Hepatocyte (in vitro differentiated cells): ENCODE measurements at places on chromosomes 1 and 21. TPM values are rescaled to one million over a fixed set of nuclear protein-coding genes. Genes with fewer than 3 reads are reported as not detected.

DNA sequence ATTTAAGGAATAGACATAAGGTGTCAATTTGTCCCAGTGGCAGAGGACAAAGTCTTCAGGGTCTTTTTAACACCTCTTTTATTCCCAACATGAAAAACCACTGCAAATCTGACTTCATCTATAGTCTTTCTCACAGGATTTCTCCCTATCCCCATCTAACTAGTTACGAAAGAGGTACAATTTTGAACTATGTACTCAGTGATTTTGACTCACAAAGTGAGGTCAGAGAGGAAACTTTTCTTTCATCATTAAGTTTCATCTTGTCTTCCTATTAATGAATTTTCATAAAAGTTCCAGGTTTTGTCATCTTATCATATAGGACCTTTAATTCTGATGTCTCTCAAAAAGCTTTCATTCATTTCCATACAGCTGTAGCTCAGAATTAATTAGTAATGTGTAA lies 63.3 kb downstream of the ASH1L start:
- DNase-seq = no peak

DNA sequence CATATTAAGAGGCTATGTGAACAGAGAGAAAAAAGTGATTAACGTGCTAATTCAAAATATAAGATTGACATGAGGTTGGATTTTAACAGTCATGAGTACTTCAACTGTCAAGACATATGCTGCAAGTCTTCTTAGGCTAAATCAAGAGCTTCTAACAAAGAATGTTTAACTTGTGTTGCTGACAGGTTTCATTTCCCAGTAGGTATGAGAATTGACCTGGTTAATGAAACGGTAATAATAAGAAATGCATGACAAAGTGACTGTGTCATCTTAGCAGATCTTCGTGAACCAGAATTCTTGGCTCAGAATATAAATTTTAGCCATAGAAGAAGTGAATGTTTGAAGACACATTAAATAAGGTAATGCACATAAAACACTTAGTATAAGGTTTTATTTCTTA lies 132.6 kb upstream of the PTGFR start:
- DNase-seq = no peak

EPHB2 gene
- 11.9 and 18.3 TPM in 2 replicates for total RNA-seq

DNA sequence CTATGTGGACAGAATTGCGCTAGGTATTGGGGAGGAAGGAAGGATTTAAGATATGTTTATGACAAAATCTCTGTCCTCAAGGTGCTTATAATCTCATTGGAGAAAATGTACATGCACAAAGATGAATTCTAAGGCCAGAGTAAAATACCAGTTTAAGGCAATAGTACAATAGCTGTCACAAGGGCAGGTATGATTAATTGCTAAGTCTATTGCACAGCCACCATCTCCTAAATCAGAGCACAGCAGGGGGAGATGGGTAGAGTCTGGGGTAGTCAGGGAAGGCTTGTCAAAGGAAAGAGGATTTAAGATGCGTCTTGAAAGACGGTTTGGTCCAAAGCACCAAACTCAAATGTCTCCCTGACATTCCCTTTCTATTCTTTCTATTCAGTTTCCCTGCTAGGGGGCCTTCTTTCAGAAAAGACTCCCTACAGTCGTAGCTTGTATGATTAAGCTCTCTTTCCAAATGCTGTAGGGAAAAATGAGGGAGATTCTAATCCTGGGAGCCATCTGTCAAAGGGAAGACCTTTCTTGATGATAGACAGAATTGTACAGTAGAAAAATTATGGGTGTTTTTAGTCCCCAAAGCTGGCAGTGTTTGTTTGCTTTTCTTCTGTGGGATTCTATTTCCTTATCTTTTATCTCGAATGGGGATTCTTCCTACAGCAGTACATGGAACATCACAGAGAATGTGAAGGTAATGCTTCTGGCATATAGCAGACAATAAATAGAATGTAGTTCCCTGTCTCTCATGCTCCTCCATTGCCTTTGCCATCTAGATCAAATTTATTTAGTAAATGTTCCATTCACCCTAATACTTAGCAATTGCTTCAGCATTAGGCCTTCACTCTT lies 107.6 kb upstream of the NFIA start:
- no peak for DNase-seq

- DNase-seq = peak; percentile 30
Observed at GRCh38 chr1:230175163-230175747, 108.2 kb downstream of the GALNT2 start.

DNA sequence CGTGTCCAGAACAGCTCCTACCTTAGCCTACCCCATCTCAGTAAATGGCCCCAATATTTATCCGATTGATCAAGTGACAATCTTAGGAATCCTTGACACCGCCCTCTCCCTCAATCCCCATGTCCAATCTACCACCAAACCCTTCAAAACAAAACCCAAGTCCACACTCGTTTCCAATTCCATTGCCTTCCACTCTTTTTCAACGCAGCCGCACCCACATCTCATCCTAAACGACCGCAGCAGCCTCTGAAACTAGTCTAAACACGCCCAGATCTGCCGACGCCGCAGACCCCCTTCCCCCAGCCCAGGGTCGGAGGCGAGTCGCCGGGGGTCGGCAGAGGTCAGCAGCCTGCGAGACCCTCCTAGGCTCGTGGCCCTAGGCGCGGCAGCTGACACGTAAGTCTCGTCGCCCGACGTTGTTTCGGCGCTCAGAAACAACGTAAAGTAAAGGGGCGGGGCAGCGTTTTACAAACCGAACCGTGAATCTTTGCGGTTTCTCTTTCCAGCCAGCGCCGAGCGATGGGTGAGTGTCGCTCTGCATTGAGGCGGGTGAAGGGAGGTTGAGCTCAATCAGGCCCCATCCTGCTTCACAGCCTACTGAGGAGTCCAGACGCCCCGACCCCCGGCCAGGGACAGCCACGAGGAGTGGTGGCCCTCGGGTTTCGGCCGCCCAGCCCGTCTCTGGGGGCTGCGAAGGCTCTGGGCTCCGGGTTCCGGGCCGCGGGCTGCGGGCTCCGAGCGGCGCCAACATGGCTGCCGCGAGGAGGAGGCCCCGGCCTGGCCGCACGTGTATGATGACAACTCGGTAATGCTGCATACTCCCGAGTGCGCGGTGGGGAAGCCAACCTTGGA lies at the start of gene RPS8:
Gene RPS8, plus strand, starts transcription at position 463 of the 852 bp plus-strand sequence. Its CDS starts 57 bp downstream, at position 520.
- DNase-seq = peak; percentile 97

CACNA1S gene
- total RNA-seq = 0.04 TPM in 1 of 2 replicates, not detected in the other

LCE4A gene
- not detected in 2 replicates for total RNA-seq

DNA sequence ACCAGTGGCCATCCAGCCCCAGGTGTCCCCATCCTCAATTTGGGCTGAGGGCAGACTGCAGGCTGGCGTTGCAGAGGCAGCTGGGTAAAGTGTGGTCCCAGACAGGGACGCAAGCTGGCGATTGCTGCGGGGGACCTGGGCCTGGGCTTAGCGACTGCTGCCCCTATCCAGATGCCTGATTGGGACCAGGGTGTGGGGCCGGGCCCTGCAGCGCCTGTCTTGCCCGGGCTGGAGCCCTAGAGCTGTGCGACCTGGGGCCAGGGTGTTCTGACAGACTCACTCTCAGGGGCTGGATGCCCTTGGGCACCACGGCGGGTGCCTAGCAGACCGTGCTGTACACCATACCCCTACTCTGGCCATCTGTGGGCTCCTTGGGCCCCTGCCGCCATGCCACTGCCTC lies 16.2 kb upstream of the FAAP20 start:
- DNase-seq = no peak

GRCh38 chr21:46128106-46128932 lies 27.1 kb downstream of the FTCD start:
- no peak for DNase-seq

DNA sequence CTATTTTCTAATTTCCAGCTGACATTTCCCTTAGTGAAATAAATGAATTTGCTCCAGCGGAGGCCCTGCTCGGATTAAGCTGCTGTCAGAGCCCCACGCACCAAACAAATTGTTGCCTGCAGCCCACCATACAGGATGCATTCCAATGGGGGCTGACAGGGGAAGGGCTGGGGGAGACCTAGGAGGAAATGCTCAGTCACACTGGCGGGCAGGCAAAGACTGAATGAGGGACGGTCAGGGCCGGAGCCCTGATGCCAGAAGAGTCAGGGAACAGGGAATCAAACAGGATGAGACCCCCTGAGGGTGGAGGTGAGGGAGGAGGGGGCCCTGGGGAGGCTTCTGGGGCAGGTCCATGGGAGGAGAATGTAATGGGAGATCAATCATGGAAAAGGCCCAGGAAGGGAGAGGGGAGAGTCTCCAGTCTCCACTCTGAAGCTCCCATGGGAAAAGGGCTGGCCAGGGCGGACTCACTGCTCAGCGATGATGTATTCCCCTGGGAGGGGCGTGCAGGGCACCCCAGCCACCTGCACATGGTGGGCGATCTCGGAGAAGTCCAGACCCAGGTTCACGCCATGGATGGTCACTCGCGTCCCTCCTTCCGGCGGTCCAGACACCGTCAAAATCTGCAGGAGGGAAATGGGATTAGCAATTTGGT lies 149.4 kb upstream of the CD34 start:
- DNase-seq = no peak

GRCh38 chr1:230839173-230839572 lies 29.1 kb downstream of the C1orf198 start:
- no peak for DNase-seq

TMEM82 gene
- total RNA-seq = 10.7 and 11.9 TPM in 2 replicates

APOBEC4 gene
- total RNA-seq = 0.37 TPM in 1 of 2 replicates, not detected in the other

FCRLB gene
- total RNA-seq = 0.23 and 0.76 TPM in 2 replicates

DNA sequence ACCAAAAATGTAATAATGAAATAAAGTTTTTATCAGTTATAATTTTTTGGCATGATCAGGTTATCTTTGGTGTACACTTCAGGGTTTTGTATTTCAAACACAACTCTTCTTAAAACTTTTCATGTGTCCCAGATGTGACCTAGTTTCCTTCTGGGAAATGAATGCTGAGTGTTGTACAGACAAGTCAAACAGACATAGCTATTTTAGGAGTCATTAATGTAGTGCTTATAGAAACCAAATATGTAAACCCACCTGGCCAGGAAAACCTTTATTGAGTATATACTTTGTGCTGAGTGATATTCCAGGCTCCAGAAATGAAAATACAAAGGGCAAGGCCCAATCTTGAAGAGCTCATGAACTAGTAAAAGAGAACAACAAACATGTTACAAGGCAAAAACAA lies 25.9 kb upstream of the HOOK1 start:
- DNase-seq = no peak

TEX38 gene
- total RNA-seq = 0.16 TPM in 1 of 2 replicates, not detected in the other

DNA sequence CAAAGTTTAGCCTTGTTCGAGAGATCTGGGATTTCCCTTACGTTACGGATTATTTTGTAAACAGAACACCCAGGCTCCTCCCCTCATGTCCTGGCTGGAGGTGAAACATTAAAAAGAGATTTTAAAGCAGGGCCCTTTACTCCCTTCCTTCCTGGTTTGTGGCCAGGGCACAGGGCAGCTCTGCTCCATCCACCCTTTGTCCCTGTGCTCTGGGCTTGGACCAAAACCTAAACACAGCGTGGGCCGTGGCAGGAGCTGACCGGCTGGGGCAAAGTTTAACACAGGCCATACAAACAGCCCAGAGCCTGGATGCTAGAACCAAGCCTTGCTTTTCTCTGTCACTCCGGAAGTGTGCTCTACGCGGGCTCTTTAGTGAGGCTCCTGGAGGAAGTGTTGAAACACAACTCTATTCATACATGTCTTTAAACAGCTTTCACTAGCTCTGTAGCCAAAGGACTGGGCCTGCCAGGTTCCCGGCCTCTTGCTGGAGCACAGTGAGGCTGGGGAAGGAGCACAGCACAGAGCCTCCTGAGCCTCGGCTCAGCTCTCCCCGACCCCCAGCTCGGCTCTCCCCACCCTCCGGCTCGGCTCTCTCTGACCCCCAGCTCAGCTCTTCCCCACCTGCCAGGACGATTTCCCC lies 84.7 kb downstream of the PDE9A start:
- DNase-seq = peak; percentile 65

GRCh38 chr1:29254346-29254745 lies 18.0 kb downstream of the PTPRU start:
- DNase-seq = no peak

DNA sequence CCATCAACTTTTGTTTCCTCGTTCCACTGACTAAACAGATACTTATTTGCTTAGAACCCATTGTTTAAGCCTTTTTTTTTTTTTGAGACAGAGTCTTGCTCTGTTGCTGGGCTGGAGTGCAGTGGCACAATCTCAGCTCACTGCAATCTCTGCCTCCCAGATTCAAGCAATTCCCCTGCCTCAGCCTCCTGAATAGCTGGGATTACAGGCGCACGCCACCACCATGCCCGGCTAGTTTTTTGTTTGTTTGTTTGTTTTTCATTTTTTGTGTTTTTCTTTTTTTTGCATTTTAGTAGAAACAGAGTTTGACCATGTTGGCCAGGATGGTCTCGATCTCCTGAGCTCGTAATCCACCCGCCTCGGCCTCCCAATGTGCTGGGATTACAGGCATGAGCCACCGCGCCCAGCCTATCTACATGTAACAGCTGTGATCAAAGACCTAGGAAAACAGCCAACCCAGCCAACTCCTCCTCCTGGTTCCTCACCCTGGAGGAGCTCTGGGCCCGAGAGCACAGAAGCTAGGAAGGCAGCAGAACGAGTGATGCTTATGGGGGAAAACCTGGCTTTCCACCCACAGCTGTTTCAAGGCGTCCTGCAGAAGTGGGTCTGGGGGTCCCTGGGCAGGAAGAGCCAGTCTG lies 32.9 kb downstream of the KCNN3 start:
- DNase-seq = no peak

FAM43B gene
- total RNA-seq = 0.10 and 0.28 TPM in 2 replicates

- DNase-seq = no peak
Observed at GRCh38 chr1:235984041-235984825, 80.7 kb downstream of the NID1 start.

DNA sequence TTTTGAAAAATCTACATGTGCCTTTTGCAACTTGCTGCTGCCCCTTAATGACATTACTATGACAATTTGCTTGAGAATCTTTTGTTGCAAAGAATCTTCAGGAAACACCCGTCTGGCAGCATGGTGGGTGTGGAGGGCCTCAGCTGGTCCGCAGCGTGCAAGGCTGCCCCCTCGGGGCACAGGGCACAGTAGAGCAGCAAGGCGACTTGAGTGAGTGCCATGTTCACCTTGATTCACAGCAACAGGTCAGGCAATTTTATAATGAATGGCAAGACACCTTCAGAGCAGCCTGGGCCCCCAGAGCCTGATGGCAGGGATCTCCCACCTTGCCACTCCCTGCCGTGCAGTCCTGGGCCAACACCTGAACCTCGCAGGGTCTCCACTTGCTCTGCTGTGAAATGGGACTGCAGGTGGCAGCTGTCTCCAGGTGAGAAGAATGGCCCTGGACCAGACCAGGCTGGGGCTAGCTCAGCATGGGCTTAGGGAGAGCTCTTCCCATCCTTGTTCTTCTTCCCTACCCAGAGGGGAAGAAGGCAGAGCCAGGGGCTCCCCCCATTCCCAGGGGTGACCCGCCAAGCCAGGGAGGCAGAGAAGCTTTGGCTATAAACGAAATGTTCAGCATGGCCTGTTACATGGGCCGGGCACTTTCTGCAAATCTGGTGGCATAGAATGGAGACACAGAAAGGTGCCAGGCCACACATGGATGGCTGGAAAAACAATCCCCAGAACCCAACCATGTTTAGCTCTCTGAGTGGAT lies 34.5 kb upstream of the ACTRT2 start:
- DNase-seq = no peak

DNA sequence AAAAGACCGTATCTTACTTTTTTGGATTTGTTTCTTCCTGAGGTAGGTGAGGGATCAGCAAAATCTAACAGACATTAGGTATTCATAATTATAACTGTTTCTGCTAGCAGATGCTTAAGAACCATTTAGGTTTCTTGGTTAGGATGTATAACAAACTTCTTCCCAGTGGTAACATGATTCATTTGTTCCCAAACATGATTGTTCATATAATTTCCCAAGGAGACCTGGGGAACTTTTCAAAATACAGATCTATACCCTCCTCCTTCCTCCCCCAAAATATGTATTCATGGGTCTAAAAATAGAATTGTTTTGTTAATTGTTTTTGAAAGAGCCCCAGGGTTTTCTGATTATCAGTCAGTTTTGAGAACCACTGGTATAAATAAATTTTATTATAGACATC lies 228.2 kb downstream of the COP1 start:
- DNase-seq = no peak

GRCh38 chr1:177561436-177561835 lies 390.7 kb downstream of the BRINP2 start:
- no peak for DNase-seq
